ENCODE measurements at places on chromosomes 1 and 21. TPM values are rescaled to one million over a fixed set of nuclear protein-coding genes. Genes with fewer than 3 reads are reported as not detected.

GRCh38 chr21:37936010-37936785 lies 19.9 kb upstream of the KCNJ6 start:
- no peaks in the 10 kb centered on the region for H3K36me3 ChIP-seq
- DNase-seq, result no peak
- H3K4me1 ChIP-seq, result no peaks in the 10 kb centered on the region
- no peak overlapping the region for H3K4me3 ChIP-seq

Gene TNFSF18
- 0.43 TPM for total RNA-seq

Gene PRRX1
- 28.5 TPM for total RNA-seq

DNA sequence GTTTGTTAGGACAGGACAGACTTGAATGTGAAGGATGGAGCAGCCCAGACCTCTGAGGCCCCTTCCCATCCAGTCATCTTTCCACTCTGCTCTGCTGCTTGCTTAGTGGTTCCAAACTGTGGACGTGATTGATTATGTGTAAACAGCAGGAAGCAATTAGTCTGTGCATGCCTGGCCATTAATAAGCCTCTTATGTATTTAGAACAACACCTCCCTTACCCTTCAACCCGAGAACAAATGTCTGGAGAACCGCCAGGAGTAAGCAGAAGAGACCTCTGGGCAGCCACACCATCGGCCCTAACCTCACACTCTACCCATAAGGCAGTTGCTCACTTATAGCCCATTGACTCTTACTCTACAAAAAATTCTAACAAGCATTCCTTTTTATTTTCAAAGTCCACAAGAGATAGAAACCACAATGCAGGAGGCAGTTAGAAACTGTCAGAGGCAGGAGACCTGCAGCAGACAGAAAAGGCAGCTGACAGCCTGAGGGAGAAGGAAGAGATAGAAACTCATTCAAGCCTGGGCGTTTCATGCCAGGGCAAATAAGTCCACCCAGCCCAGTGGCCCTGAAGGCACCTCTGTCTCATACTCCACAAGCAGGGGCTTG lies 5.8 kb upstream of the EPHA8 start:
- H3K27me3 ChIP-seq, result no peaks in the 10 kb centered on the region
- no peaks in the 10 kb centered on the region for H3K36me3 ChIP-seq
- H3K27ac ChIP-seq, result no peak overlapping the region
- H3K4me3 ChIP-seq, result no peak overlapping the region

GRCh38 chr1:72915581-72915980 lies 633.2 kb upstream of the NEGR1 start:
- no peaks in the 10 kb centered on the region for H3K36me3 ChIP-seq
- no peaks in the 10 kb centered on the region for H3K4me1 ChIP-seq
- no peak for DNase-seq
- no peak overlapping the region for H3K27ac ChIP-seq
- no peak overlapping the region for H3K4me3 ChIP-seq
- no peaks in the 10 kb centered on the region for H3K27me3 ChIP-seq

Gene IL10RB
- total RNA-seq, result 19.3 TPM

DNA sequence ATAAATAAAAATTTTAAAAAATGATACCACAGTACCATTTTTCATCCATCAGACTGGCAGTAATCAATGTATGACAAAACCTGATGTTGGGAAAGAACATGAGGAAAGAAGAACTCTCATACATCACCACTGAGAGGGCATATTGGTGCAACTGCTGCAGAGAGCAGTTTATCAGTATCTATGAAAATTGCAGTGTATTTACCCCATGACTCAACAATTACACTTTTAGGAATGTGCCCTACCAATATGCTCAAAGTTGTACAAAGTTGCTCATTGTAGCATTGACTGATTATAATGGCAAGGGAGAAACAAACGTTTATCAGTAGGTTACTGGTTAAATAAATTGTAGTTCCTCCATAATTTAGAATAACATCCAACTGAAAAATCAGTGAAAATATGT lies 36.7 kb downstream of the CATSPERE start:
- H3K27me3 ChIP-seq, result no peaks in the 10 kb centered on the region
- H3K4me3 ChIP-seq, result no peak overlapping the region
- no peaks in the 10 kb centered on the region for H3K36me3 ChIP-seq
- no peaks in the 10 kb centered on the region for H3K4me1 ChIP-seq
- DNase-seq, result no peak
- no peak overlapping the region for H3K27ac ChIP-seq

Gene TSPEAR
- total RNA-seq, result 0.55 TPM

Gene NEXN
- total RNA-seq, result 4.6 TPM

- no peak for DNase-seq
- H3K4me1 ChIP-seq, result no peaks in the 10 kb centered on the region
- H3K4me3 ChIP-seq, result no peak overlapping the region
- H3K27ac ChIP-seq, result no peak overlapping the region
Measured at GRCh38 chr1:101265684-101266083, 28.9 kb downstream of the S1PR1 start.

GRCh38 chr1:24294716-24295371 lies 24.3 kb upstream of the GRHL3 start:
- peaks cover 10% of the 10 kb centered on the region for H3K4me1 ChIP-seq
- no peak for DNase-seq
- H3K27ac ChIP-seq, result no peak overlapping the region

GRCh38 chr1:66699213-66699612 lies 53.0 kb upstream of the DYNLT5 start:
- no peaks in the 10 kb centered on the region for H3K27me3 ChIP-seq
- H3K4me1 ChIP-seq, result peaks cover 2% of the 10 kb centered on the region
- H3K4me3 ChIP-seq, result no peak overlapping the region
- no peaks in the 10 kb centered on the region for H3K36me3 ChIP-seq
- no peak for DNase-seq
- no peak overlapping the region for H3K27ac ChIP-seq

- H3K4me3 ChIP-seq, result no peak within 1 kb of the TSS
- DNase-seq, result no peak
- H3K27me3 ChIP-seq, result no peaks in the 10 kb centered on the region
- no peak within 1 kb of the TSS for H3K27ac ChIP-seq
Measured at GRCh38 chr21:18403735-18404450, at the start of gene TMPRSS15. TSS of gene TMPRSS15 (minus strand) at chr21:18403785. CDS start at chr21:18403622, 163 bp downstream.

GRCh38 chr1:234111458-234112142 lies 207.1 kb downstream of the SLC35F3 start:
- H3K27me3 ChIP-seq, result no peaks in the 10 kb centered on the region
- H3K4me3 ChIP-seq, result no peak overlapping the region
- no peaks in the 10 kb centered on the region for H3K36me3 ChIP-seq
- DNase-seq, result peak; percentile 69
- H3K27ac ChIP-seq, result no peak overlapping the region

Gene GBP5
- 8.6 TPM for total RNA-seq

DNA sequence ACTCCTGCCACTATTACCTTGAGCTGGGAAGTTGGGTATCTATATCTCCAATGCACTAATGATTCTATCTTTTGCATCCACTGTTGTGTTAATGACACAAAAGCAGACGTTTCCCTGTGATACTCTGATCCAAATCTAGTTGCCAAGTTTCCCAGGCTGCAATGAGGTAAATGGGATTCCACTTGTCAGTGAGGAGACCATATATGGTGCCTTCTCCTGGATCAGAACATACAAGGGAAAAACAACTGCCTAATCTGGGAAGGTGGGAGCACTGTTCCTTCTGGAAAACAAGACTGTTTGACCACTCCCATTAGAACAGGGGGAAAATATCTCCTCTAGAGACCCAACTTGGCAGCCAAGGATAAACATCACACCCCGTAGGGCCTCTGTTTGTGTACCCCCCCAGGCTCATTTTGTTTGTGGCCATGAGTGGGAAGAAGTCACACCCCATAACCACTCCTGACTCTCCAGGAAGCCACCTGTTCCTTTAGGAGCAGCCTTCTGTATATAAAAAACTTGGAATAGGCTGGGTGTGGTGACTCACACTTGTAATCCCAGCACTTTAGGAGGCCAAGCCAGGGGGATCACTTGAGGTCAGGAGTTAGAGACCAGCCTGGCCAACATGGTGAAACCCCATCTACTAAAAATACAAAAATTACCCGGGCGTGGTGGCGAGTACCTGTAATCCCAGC lies 28.5 kb upstream of the SLC6A9 start:
- DNase-seq, result no peak
- no peaks in the 10 kb centered on the region for H3K27me3 ChIP-seq
- no peaks in the 10 kb centered on the region for H3K36me3 ChIP-seq
- H3K4me1 ChIP-seq, result no peaks in the 10 kb centered on the region
- H3K27ac ChIP-seq, result no peak overlapping the region

DNA sequence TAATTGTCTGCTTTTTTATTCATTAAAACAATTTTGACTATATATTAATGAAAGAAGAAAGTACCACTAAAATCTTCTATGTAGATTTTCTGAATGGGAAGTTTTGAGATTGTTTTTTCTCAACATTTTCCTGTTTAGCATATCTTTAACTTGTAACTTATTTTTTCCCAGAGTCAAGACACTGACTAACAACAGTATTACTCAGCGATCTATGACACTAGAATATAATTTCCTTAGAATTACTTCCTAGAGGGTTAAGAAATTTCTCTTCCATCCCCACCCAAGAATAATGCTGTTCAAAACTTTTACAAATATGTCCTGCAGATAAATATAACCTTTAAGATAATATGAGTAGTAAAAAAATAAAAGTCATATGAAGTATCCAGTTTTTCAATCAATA lies 218.2 kb upstream of the NR5A2 start:
- no peaks in the 10 kb centered on the region for H3K4me1 ChIP-seq
- DNase-seq, result no peak
- H3K36me3 ChIP-seq, result no peaks in the 10 kb centered on the region
- H3K27me3 ChIP-seq, result no peaks in the 10 kb centered on the region
- H3K4me3 ChIP-seq, result no peak overlapping the region

- DNase-seq, result no peak
- H3K4me1 ChIP-seq, result no peaks in the 10 kb centered on the region
- H3K27me3 ChIP-seq, result no peaks in the 10 kb centered on the region
- H3K36me3 ChIP-seq, result no peaks in the 10 kb centered on the region
- no peak overlapping the region for H3K4me3 ChIP-seq
Measured at GRCh38 chr1:62794053-62794452, 10.1 kb downstream of the ATG4C start.

- H3K4me1 ChIP-seq, result no peaks in the 10 kb centered on the region
- DNase-seq, result no peak
- H3K4me3 ChIP-seq, result no peak overlapping the region
- no peaks in the 10 kb centered on the region for H3K36me3 ChIP-seq
- no peak overlapping the region for H3K27ac ChIP-seq
- no peaks in the 10 kb centered on the region for H3K27me3 ChIP-seq
Measured at GRCh38 chr1:66641891-66642473, 108.0 kb downstream of the SGIP1 start.

Gene NCF2
- 1.3 TPM for total RNA-seq

Gene JAM2
- 91.1 TPM for total RNA-seq

Gene CEP170
- 64.0 TPM for total RNA-seq

DNA sequence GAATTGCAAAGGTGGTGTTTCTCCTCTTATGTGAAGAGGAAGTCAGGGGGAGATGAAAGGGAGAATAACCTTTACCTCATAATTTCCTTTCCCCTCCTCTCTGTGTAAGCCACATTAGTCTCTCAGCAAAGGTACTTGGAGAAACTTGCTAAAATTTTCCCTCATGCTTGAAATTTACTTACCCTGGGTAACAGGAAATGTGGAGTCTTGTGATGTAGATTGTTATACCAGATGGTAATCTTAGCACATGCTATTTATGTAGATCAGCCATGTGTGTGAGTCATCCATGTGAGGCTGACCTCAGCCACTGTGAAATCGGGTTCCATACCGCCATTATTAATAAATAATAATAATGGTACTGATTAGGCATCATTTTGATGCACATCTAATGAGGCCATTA lies 128.4 kb downstream of the TGFB2 start:
- DNase-seq, result no peak
- no peaks in the 10 kb centered on the region for H3K4me1 ChIP-seq
- H3K27ac ChIP-seq, result no peak overlapping the region
- no peaks in the 10 kb centered on the region for H3K36me3 ChIP-seq
- no peak overlapping the region for H3K4me3 ChIP-seq

GRCh38 chr1:68173936-68174737 lies 58.2 kb downstream of the WLS start:
- peak; percentile 70 for DNase-seq
- no peaks in the 10 kb centered on the region for H3K27me3 ChIP-seq
- no peaks in the 10 kb centered on the region for H3K36me3 ChIP-seq
- H3K4me1 ChIP-seq, result peaks cover 26% of the 10 kb centered on the region
- H3K27ac ChIP-seq, result peak overlapping the region; percentile 55
- H3K4me3 ChIP-seq, result no peak overlapping the region

- no peaks in the 10 kb centered on the region for H3K36me3 ChIP-seq
- H3K27me3 ChIP-seq, result no peaks in the 10 kb centered on the region
- H3K27ac ChIP-seq, result no peak overlapping the region
- H3K4me1 ChIP-seq, result no peaks in the 10 kb centered on the region
- DNase-seq, result no peak
Measured at GRCh38 chr21:38798481-38798882, 7.2 kb upstream of the ETS2 start.

GRCh38 chr1:189866606-189867005 lies 611.1 kb downstream of the BRINP3 start:
- H3K4me3 ChIP-seq, result no peak overlapping the region
- no peaks in the 10 kb centered on the region for H3K4me1 ChIP-seq

Gene ALDH9A1
- total RNA-seq, result 201 TPM
